ENCODE measurements at places on chromosomes 16 and 17.

- no peak for DNase-seq
These were observed 50.2 kb downstream of the ANKFN1 start for GRCh38 chr17:56203430-56203829.

DNA sequence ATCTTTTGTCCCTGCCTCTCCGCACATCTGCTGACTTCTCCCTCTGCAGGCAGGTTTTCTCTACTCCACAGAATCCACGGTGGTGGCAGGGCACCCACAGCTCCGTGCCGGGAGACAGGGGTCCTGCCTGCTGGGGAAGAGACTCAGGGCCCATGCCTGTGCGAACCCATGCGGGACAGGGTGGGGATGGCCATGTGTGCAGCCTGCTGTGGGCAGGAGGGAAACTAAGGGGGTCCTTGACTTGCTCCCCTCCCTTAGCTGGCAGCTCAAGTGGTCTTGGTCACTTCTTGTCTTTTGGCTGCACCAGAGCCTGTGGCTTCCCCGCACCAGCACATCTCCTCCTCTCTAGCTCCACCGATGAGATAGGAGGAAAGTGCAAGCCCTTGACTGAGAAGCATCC lies 69.8 kb downstream of the SLC5A11 start:
- no peak for DNase-seq

DNA sequence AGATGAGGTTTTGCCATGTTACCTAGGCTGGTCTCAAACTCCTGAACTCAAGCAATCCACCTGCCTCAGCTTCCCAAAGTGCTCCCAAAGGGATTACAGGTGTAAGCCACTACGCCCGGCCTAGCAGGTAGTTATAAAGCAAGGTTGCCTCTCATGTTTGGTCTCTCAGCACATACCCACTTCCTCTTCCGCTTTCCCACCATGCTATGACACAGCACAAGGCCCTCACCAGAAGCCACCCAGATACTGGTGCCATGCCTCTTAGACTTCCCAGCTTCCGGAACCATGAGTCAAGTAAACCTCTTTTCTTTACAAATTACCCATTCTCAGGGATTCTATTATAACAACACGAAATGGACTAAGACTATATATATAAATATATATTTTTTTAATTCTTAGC lies 143.6 kb downstream of the COPRS start:
- no peak for DNase-seq

GRCh38 chr16:27839419-27839818 lies 224.1 kb downstream of the GSG1L start:
- DNase-seq: no peak

DNA sequence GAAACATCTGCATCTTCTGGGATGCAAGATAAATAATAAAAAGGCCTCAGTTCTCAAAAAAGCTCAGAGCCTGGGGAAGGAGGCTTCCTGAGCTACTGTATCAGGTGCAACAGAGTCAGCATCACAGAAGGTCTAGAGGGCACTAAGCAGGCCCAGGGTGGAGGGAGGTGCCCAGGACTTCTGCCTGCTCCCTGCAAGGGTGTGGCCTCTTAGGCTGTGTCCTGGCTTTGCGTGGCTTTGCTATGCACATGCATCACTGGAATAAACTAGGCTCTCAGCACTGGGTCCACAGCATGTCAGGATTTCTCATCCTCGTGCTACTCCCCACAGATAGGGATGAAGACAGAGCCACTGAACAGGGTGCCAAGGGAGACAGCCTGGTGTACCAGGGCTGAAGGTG lies 25.5 kb downstream of the CDK5R1 start:
- no peak for DNase-seq

GRCh38 chr16:87014112-87014511 lies 303.1 kb downstream of the C16orf95 start:
- no peak for DNase-seq

DNA sequence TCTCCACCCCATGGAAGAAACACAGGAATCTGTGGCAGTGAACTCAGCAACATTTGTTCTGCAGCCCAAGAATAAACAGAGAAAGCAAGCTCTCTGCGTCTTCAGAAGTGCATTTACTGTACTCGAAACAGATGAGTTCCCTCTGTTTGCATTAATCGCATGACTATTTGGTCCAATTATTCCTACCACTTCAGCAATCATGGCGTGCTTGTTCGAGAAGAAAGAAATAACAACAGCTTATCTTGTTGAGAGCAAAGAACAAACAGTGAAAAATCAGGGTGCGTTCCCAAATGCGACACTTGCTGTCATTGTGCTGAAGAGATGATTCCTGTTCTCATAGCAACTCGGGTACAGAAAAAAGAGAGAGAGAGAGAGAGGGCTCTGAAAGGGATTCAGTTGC lies 445.3 kb upstream of the MAF start:
- DNase-seq: no peak

DNA sequence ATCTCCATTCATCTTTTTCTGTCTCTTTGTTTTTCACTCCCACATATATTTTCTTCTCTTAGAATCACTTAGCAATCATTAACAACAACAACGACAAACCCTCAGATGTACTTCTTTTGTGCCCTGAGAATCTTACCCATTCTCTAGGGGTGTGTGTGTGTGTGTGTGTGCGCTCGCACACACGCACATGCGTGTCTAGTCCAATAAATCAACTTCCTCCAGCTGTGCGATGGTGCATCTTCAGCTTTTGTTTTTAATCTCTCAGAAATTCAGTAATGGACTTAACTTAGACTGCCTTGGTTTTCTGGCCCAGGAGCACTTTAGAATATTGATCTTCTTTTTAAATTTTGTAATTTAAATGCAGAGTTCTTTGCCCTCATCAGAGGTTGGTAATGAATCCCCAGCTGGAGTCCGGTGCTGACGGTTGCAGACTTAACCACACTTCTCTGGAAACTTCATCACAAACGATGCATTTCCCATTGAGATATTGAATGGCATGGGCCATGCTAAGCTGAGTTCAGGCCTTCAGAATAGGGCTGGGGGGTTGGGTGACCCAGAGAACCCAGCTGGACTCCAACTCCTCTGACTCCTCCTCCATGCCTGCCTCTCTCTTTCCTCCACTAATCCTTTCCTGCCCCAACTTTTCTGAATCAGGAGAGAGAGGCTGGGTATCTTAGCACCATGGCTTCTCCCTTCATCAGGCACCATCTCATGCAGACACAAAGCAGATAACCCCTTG lies 193.9 kb downstream of the ZNF18 start:
- DNase-seq: no peak

DNA sequence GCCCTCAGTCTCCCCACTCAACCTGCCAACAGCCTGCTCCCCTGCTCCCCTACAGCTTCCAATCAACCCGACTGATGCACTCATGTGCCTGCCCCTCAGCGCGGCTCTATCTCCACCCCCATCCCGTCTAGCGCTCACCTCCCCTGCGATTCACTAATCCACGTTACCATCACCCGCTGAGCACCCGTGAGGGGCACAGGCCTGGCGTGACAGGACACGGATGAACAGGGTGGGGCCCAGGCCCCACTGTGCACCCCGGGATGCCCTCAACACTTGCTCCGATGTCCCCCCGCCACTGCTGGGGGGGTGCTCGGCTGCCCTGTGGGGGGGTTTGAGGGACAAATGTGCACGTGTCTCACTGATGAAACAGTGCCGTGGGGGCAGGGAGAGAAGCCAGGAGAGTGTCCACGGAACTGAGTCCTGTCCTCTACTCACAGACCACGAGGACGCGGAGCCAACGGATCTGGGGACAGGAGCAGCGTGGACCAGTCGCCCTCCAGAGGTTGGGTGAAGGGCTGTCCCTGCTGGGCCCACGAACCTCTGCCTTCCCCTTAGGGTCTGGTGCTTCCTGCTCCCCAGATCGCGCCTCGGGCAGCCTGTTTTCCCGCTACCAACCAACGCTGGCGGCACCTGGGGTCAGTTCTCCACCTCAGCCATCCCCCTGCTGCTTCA lies 66.7 kb downstream of the RPH3AL start:
- no peak for DNase-seq

GRCh38 chr16:73124665-73125375 lies 76.9 kb upstream of the ZFHX3 start:
- DNase-seq: no peak

DNA sequence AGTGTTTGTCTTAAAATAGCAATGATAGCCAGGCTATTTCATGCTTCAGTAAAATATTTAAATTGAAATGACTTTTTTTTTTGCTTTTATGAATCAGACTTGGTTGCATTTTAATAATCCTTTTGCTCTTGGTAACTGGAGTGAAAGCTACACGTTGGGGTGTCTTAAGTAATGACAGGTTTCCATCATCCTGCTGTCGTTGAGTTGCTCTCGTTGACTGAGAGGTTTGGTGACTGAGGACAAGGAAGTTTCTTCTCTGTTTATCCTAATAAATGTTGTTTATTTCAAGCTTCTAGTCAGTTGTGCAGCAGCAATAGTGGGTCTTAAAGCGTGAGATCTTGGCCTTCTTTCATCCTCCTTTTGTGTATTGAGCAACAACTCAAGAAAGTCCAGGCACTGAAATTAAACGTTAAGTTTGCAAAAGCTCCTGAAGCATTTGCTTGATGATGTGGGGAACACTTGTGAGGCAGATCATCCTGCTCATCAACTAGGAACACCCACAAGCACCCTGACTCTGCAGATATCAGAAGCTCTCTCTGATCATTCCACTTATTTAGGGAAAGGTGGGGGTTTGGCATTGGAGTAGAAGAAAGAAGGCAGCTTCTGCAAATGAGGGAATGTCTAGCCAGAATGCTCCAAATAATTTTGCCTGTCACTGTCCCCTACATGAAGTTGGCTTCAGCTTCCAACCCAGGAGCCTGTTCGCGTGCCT lies 179.1 kb downstream of the RBFOX1 start:
- no peak for DNase-seq

- DNase-seq: no peak
These were observed 28.0 kb downstream of the CRHR1 start for GRCh38 chr17:45812102-45812501.

DNA sequence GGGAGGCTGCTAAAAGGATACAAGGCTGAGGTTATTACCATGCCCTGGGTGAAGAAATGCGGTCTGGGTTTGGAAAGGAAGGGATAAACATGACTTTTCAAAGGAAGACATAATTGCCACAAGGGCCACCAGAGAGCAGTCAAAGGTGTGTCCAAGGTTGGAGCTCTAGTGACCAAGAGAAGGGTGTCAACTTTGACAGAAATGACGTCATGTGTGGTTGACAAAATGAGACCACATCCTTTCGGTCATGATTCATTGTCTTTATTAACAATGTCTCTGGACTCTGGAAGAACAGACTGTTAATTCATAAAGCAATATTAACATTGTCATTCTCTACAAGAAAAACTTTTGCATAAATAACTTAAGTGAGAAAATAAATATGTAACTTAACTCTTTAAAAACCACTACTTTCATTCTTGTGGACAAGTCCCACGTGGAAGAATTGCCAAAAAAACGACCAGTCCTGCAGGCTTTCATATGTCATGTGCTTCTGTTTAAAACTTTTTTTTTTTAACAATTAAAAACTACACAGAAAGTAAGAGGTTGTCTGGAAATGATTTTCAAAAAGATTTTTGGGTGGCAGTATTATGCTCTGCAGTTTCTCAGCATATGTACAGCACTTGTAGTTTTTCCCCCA lies 5.0 kb downstream of the SOST start:
- no peak for DNase-seq

DNA sequence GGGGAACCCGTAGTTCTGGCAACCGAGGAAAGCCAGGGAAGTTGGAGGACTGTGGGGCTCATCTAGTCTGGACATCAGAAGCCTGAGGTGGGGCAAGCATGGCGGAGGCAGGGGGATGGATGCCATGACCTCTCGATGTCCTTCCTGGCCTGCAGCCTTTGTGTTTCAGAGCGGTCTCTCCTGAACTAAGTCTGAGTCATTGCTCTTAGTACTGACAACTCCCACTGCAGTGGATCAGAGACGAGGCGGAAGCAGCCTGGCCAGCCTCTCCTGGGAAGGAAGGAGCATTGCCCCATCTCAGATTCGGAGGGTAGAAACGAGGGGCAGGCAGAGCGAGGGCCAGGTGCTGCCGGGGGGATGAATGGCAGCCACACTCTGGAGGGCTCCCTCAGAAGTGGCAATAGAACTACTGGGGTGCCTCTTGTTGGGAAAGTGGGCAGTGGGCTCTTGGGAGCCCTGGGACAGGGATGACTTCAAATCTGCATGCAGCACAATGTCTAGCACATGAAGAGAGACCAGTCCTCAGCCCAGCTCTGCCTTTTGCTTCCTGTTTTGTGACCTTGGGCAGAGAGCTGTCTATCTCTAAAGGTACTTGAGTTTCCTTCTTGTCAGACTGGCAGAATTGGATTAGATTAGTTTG lies 3.6 kb upstream of the STAC2 start:
- DNase-seq: no peak

GRCh38 chr16:81521141-81521626 lies 76.6 kb downstream of the CMIP start:
- DNase-seq: no peak

GRCh38 chr17:27538156-27538955 lies 82.1 kb downstream of the KSR1 start:
- no peak for DNase-seq

- DNase-seq: no peak
These were observed 6.3 kb upstream of the ERCC4 start for GRCh38 chr16:13913374-13914292.

DNA sequence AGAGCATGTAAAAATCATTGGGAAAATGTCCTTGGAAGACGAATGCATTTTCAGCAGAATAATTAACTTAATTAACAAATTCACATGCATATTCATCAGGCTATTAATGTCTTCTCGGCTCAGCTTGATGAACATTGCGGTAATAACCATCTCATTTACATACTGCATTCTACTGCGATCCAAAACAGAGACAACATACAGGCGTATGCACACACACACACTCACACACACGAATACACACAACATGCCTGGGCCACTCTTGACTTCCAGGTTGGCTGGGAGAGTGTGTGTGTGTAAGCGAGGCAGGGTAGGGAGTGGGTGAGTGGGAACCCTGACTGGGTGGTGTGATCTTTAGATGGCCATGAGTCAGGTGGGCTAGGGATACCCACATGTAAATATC lies 44.7 kb downstream of the NEUROD2 start:
- DNase-seq: no peak

GRCh38 chr17:61514491-61514890 lies 62.3 kb downstream of the TBX4 start:
- DNase-seq: no peak

GRCh38 chr16:79970087-79970486 lies 369.6 kb upstream of the MAF start:
- DNase-seq: no peak

- DNase-seq: no peak
These were observed 2.8 kb downstream of the TOB1 start for GRCh38 chr17:50863221-50863843.

DNA sequence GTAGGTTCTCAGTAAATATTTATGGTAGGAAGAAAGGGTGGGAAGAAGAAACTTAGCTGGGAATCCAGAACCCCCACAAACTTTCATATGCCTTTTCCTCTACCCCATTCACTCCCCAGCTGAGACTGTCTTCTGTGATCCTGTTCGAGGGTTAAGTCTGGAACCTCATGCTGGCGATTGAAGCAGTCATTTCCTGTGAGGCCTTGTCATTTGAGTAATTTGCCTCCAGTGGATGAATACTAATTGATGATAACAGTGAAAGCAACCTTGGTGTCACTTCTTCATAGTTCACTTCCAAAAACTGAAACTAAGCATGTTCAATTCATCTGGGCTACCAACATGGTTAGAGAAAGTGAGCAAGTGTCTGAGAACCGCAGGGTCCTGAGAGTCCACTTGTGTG lies 401.2 kb downstream of the CDH13 start:
- no peak for DNase-seq

GRCh38 chr16:23175651-23176050 lies 6.9 kb upstream of the SCNN1G start:
- no peak for DNase-seq

- DNase-seq: no peak
These were observed 18.7 kb downstream of the TMEM235 start for GRCh38 chr17:78249818-78250806.

- no peak for DNase-seq
These were observed 17.8 kb upstream of the RNPS1 start for GRCh38 chr16:2285731-2286191.

All from cortex of kidney (tissue), 1 donor.